ENCODE measurements at places on chromosomes 7 and 10. TPM values are rescaled to one million over a fixed set of nuclear protein-coding genes. Genes with fewer than 3 reads are reported as not detected.

CYP2C19 gene
- 0.15 TPM for total RNA-seq

CALML3 gene
- total RNA-seq = not detected

GNG11 gene
- 7.0 TPM for total RNA-seq

TRRAP gene
- 44.9 TPM for total RNA-seq

DNA sequence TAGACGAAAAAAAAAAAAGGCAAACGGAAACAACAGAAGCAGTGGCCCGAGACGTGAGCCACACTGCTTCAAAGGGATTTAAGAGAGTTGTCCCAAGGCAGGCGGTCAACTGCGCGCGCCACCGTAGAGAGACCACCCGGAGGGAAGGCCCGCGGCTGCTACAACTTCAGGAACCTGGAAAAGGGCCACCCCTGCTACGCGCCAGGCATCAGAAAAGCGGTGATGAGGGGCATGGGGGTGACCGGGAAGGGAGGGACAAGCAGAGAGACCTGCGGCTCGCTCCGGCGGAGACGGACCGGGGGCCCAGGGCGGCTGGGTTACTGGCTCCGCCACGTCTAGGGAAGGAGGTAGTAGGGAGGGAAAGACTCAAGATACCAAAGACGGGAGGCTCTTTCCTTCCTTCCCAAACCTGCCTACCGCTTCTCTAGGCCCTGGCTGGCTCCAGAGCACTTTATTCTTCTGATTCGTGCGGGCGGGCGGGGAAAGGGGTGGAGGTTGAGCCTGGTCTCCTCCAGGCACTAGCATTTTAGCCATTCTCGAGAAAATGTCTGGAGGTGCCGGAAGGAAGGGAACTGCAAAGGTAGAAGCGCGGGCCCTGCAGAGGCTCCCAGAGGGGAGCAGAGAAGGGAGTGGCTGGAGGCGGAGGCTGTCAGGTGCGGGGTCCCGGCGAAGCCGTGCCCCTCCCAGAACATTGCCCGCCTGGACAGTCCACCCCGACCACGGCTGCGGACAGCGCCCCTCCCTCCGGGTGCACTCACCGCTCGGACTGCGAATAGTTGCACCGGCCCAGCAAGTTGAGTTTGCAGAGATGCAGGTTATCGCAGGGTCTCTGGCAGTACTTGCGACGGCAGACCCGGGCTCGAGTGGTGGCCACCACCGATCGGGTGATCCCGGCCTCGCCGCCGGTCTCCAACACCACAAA, 993 bp downstream of the ZC3HAV1 start:
- no peaks in the 10 kb centered on the region for H3K36me3 ChIP-seq
- no peak for DNase-seq
- peak overlapping the region; percentile 75 for H3K4me3 ChIP-seq
- peaks cover 26% of the 10 kb centered on the region for H3K4me1 ChIP-seq
- H3K27me3 ChIP-seq = no peaks in the 10 kb centered on the region

GRCh38 chr7:92833024-92833765, 3.2 kb downstream of the CDK6 start:
- H3K27ac ChIP-seq = peak overlapping the region; percentile 97
- peaks cover 8% of the 10 kb centered on the region for H3K36me3 ChIP-seq
- H3K4me3 ChIP-seq = peak overlapping the region; percentile 97
- no peaks in the 10 kb centered on the region for H3K27me3 ChIP-seq

- DNase-seq = no peak
- no peak overlapping the region for H3K4me3 ChIP-seq
- no peak overlapping the region for H3K27ac ChIP-seq
- no peaks in the 10 kb centered on the region for H3K27me3 ChIP-seq
- no peaks in the 10 kb centered on the region for H3K4me1 ChIP-seq
Measured at GRCh38 chr7:94666879-94667587, 11.1 kb upstream of the SGCE start.

GRCh38 chr7:75971961-75972763, 22.2 kb downstream of the TMEM120A start:
- no peak overlapping the region for H3K4me3 ChIP-seq
- H3K4me1 ChIP-seq = no peaks in the 10 kb centered on the region
- H3K36me3 ChIP-seq = peaks cover 3% of the 10 kb centered on the region
- DNase-seq = no peak
- H3K27ac ChIP-seq = no peak overlapping the region

DNA sequence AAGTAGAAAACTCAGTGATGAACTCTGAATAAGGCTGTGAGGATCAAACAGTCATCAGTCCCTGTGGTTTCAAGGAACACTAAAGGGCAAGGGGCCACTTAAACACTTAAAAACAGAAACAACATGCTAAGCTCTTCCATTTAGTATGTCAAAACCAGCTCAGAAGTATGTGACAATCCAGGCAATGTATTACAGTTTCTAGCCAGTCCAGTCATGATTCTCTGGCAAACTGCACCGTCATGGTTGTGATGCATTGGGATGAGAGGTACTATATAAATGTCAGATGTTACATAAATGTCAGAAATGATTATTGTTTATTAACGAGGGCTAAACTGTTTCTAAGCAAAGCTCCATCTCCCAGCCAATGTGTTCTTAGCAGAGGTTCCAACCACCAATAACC, 4.7 kb upstream of the CREB5 start:
- no peak for DNase-seq
- H3K4me3 ChIP-seq = no peak overlapping the region
- no peak overlapping the region for H3K27ac ChIP-seq
- H3K4me1 ChIP-seq = peaks cover 12% of the 10 kb centered on the region

DNA sequence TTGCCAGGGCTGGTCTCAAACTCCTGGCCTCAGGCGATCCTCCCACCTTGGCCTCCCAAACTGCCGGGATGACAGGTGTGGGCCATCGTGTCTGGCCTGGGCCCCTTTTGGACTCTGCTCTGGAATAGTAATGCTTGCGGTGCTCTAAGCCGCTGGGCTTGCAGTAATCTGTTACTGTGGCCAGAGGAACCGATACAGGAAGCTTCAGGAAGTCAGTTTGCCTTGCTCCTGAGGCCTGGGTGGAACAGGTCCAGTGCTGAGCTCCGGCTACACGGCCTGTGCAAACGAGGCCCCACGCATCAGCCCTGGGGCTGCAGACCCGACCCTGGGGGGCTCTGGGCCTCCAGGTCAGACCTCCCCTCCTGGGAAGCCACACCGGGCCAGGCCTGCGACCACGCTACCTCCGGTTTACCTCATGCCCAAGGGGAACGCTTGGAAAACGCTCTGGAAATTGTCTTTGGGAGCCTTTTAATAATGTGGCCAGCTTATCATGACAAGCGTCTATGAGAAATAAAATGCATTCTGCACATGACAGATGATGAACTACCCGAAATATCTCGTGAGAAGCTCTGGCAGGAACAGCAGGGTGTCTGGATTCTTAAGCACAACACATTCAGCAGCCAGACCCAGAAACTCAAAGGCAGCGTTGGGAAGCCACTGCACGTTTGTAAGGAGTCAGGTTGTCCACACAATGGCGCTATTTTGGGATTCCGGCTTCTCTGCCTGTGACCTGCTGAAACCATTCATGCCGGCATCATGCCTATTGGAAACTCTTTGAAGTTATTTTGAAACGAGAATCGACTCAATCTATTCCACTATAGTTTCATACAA, 10.1 kb upstream of the ADAP1 start:
- H3K4me1 ChIP-seq = peaks cover 17% of the 10 kb centered on the region
- no peak for DNase-seq
- H3K27ac ChIP-seq = no peak overlapping the region
- H3K36me3 ChIP-seq = peaks cover 3% of the 10 kb centered on the region
- no peak overlapping the region for H3K4me3 ChIP-seq
- H3K27me3 ChIP-seq = no peaks in the 10 kb centered on the region

DNA sequence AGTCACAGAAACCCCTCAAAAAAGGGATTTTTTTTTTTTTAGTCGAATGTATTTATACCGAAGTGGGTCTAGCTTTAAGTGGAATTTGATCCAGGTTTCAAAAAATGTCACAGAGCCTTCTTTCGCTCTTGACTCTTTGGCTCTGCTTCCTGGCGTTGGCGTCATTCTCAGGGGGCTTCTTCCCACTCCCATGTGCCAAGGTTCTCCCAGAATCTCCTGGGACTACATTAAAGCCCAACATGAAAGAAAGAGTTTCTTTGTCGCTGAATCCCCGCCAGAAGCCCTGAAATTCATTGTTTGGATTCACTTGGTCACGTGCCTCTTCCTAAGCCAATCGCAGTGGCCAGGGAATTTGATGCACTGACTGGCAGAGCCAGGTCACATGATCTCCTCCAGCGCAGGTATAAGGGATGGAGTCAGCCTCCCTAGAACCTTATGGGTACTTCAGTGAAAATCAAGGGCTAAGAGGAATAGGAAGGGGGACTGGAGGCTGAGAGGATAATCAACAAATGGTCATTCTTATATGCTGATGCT, 101.2 kb downstream of the RPS24 start:
- no peak for DNase-seq
- no peaks in the 10 kb centered on the region for H3K4me1 ChIP-seq
- no peak overlapping the region for H3K27ac ChIP-seq
- H3K27me3 ChIP-seq = peaks cover 23% of the 10 kb centered on the region
- H3K4me3 ChIP-seq = no peak overlapping the region
- no peaks in the 10 kb centered on the region for H3K36me3 ChIP-seq

- H3K4me1 ChIP-seq = peaks cover 8% of the 10 kb centered on the region
- no peak overlapping the region for H3K4me3 ChIP-seq
- no peak for DNase-seq
- peaks cover 21% of the 10 kb centered on the region for H3K27me3 ChIP-seq
- no peak overlapping the region for H3K27ac ChIP-seq
- H3K36me3 ChIP-seq = no peaks in the 10 kb centered on the region
Measured at GRCh38 chr10:132967540-132967939, 25.2 kb upstream of the CFAP46 start.

- H3K4me1 ChIP-seq = no peaks in the 10 kb centered on the region
- H3K36me3 ChIP-seq = no peaks in the 10 kb centered on the region
- H3K27me3 ChIP-seq = no peaks in the 10 kb centered on the region
- no peak overlapping the region for H3K4me3 ChIP-seq
- DNase-seq = peak; percentile 48
- H3K27ac ChIP-seq = no peak overlapping the region
Measured at GRCh38 chr10:73529089-73529832, 33.4 kb upstream of the PPP3CB start.

GRCh38 chr7:143892527-143893300, 9.3 kb downstream of the TCAF1 start:
- H3K4me1 ChIP-seq = no peaks in the 10 kb centered on the region
- no peaks in the 10 kb centered on the region for H3K27me3 ChIP-seq
- no peak for DNase-seq
- H3K4me3 ChIP-seq = no peak overlapping the region

GRCh38 chr7:90455163-90456030, 14.0 kb upstream of the PTTG1IP2 start:
- DNase-seq = no peak
- H3K27me3 ChIP-seq = peaks cover 2% of the 10 kb centered on the region
- H3K27ac ChIP-seq = no peak overlapping the region

DNA sequence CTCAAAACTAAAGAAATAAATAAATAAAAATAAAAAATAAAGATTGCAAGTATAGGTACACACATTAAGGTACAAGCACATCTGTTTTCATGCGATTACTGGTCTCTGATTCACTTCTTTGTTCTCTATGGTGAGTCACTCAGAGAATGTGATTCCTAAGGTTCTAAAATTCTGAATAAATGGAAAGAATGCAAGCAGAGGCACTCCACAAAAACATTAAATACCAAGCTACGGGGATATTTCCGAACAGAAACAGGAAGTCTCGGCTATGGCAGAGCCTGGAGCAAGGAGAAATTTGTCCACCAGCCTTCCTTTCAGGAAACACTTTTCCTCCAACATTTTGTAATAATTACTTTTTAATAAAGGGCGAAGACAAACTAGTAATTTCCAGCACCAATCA, 1.4 kb downstream of the VOPP1 start:
- peak overlapping the region; percentile 94 for H3K27ac ChIP-seq
- DNase-seq = no peak
- H3K4me3 ChIP-seq = peak overlapping the region; percentile 85
- H3K27me3 ChIP-seq = no peaks in the 10 kb centered on the region
- H3K4me1 ChIP-seq = peaks cover 38% of the 10 kb centered on the region
- H3K36me3 ChIP-seq = no peaks in the 10 kb centered on the region

DNA sequence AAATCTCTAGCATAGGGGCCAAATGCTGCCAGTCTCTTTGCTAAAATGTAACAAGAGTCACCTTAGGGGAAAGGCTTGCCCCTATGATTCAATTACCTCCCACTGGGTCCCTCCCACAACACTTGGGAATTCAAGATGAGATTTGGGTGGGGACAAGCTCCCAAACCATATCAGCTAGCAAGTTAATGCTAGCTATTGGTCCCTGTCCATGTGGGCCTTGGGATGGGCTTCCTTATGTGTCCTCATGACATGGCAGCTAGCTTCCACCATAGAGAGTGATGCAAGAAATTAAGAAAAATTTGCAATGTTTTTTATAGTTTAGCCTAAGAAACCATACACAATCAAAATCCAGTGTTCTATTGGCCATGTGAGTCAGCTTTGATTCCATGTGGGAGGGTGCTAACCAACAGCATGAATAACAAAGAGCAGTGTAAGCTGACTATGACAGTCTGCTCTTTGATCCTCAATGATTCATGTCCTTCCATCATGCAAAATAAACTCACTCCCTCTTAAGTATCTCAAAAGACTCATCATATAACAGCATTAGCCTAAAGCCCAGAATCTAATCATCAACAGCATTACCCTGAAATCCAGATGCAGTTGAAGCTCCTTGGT, 21.7 kb upstream of the ZNF365 start:
- no peak overlapping the region for H3K27ac ChIP-seq
- H3K4me3 ChIP-seq = no peak overlapping the region
- H3K27me3 ChIP-seq = no peaks in the 10 kb centered on the region
- DNase-seq = no peak
- no peaks in the 10 kb centered on the region for H3K4me1 ChIP-seq

DNA sequence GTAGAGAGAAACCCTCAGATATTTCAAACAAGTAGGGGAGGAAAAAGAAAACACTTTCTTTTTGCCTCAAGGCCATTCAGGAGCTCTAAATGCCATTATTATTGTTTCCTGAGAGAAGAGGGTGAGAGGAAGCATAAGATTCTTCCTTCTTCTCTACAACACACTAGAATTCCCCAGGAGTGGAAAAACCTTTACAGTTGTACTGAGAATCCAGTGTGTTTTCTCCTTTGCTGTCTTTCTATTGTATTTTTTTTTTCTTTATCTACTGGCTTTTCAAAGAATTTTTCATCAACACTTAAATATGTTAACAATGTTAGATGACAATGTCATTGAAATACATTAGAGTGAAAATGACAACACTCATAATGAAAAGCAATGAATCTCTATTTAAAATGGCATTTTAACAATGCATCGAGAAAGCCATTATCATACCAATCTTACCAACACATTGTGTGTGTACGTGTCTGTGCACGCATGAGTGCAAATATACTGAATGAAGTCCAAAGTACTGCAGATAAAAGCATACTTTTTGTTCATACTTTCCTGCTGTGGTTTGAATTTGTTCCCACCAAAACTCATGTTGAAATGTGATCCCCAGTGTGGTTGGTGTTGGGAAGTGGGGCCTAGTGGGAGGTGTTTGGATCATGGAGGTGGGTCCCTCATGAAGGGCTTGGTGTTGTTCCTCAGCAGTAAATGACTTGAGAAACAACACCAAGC, 24.2 kb upstream of the MACC1 start:
- H3K36me3 ChIP-seq = no peaks in the 10 kb centered on the region
- no peaks in the 10 kb centered on the region for H3K4me1 ChIP-seq
- H3K27ac ChIP-seq = no peak overlapping the region
- H3K4me3 ChIP-seq = no peak overlapping the region
